ENCODE measurements at places on chromosomes 4 and X. TPM values are rescaled to one million over a fixed set of nuclear protein-coding genes. Genes with fewer than 3 reads are reported as not detected.

The CYBB gene
- 12.6 TPM for total RNA-seq

The NXF3 gene
- total RNA-seq, result not detected

The CYTL1 gene
- total RNA-seq, result 12.9 TPM

The NEIL3 gene
- 6.4 TPM for total RNA-seq
